ENCODE measurements at places on chromosomes 2 and 18. TPM values are rescaled to one million over a fixed set of nuclear protein-coding genes. Genes with fewer than 3 reads are reported as not detected.
A peak's percentile ranks its signal among the peaks of the same experiment; 100 is the strongest.

GRCh38 chr2:167637741-167638140 lies 609.7 kb downstream of the STK39 start:
- no peak for DNase-seq

The CNGA3 gene
- not detected for total RNA-seq

The DSC3 gene
- not detected for total RNA-seq

The POTEI gene
- total RNA-seq = 0.40 TPM

DNA sequence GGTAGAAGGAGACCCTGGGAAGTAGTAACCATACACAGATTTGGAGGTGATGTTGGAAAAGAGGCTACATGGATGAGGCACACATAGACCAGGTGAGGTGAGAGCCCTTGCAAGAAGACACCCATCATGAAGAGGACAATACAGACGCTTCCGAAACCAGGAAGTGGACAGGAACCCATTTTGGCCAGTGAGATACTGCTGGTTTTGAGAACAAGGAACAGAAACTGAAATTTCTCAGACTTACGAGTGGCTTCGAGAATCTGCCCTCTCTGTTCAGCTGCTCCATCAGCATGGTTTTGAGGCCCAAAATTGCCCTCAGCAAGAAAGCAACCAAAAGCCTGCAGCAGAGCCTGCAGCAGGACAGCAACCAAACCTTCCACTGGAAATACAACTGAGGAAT lies 479.1 kb upstream of the NRXN1 start:
- no peak for DNase-seq

GRCh38 chr2:182858671-182859070 lies 7.8 kb downstream of the FRZB start:
- peak; percentile 43 for DNase-seq

- no peak for DNase-seq
Observed at GRCh38 chr2:47592381-47592780, 189.4 kb downstream of the MSH2 start.

GRCh38 chr2:38722271-38723061 lies 28.7 kb downstream of the SRSF7 start:
- DNase-seq = no peak

DNA sequence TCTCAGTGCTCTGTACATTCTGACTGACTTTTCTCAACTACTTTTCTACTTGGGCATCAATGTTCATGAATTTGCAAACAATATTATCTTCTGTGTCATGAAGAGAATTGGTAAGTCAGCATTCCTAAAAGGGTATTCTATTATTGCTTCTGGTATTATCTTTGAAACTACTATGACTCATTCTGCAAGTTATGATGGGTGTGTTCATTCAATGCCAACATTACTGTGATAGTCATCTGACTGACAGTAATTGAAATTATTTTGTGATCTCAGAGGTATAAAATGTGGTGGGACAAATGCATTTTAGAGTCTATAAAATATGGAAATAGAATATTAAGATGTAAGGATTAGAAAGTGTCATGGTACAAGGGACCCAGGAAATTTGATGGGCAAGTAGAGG lies 736.0 kb upstream of the CELF4 start:
- no peak for DNase-seq

The TMEM214 gene
- 42.7 TPM for total RNA-seq

DNA sequence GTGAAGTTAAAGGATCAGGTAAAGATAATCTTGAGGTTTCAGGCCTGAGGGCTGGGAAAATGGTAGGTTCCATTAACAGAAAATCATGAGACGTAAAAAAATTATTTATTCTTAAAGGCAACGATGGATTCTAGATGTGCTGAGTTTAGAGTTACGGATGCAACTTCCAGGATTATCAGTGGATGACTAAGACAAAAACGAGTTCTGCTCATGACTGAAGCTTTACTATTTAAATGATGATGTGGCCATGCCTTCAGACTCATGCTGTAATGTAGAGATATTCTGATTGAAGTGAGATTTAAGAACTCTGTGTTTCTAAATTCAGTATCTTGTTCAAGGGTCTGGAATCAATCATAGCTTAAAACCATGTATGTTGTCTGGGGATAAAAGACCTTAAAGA lies 5.0 kb downstream of the TMEM237 start:
- DNase-seq = no peak

- no peak for DNase-seq
Observed at GRCh38 chr2:15708161-15708560, 116.5 kb downstream of the DDX1 start.

- no peak for DNase-seq
Observed at GRCh38 chr18:36120297-36120696, 8.8 kb downstream of the SLC39A6 start.

The PID1 gene
- 6.1 TPM for total RNA-seq

DNA sequence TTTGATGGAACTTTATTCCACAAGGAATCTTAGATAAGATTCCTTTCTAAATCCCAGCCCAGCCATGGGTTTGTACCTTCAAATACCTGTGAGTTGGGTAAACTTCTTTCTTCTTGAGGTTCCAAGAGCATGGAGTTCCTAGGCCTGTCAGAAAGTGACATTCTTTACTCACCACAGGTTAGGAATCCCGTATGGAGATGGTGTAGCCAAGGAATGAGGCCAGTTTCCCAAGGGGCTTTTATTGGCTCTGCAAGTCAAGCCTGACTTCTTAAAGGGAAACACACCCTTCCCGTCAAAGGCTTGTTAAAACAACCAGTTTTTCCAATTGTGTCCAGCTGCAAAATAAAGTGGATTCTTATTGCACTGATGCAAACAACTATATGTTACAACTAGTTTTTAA lies 45.8 kb downstream of the STK17B start:
- DNase-seq = no peak

The KLF7 gene
- total RNA-seq = 10.7 TPM

The TUBA3D gene
- total RNA-seq = not detected

DNA sequence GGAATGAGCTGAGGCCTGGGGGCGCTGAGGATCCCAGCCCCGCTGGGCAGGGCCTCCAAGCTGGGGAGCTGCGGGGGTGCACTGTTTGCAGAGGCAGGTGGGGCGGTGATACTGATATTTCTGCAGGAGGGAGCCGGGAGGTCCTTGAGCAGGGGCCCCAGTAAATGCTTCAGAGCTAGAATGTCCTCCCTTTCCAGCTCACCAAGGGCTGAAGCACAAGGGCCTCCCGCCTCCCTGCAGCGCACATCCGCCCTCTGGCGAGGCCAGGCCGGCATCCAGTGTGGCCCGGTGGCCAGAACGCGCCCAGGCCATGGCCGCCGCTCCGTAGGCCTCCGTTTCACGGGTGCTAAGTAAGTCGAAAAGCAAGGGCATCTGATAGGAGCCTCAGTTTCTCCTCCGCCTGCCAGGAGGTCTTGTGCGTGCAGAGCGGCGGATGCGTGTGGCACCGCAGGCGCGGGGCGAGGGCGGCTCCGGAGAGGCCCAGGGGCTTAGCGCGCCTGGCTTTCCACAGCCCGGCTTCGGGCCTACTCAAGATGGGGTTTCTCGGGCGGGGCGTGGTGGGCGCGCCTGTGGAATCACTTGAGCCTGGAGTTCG lies 29.5 kb upstream of the CHMP1B start:
- no peak for DNase-seq
